ENCODE measurements at places on chromosomes 2 and 18.

DNA sequence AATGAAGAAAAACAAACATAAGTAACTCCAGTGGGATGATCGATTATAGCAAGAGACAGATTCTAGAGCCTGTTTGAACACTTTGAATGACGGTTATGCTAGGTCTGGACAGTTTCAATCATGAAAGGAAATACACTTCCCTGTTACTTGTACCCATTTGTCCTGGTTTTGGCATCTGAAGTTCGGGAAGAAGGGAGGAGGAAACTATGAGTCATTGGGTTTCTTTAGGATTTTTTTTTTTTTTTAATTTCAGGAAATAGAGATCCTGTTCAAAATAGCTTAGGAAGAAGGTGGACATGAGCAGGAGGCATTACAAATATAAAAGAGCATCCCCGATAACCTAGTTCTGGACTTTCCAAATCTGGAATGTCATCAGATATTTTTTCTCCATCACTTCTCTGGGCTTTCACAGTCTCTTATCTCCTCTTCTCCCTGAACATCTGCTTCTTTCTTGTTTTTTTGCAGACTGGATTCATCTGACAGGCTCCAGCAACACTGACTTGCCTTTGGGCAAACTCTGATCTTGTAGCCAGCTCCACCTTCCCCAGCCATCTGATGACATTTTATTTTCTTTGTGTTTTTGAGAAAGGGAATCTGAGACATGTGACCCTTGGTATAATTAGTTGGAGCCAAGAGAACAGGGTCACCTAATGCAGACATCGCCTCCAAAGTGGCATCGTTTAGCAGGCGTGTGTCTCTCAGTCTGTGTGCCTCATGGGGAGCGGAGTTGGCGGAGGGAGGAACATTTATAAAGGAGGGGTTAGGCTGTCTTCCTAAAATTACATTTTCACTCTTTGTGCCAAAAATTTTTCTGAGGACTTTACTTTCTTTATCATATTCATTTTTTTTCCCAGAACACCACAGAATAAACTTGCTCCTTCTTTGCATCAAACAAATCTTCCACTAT is 195.3 kb upstream of the EPHA4 start:
- DNase-seq, result no peak

DNA sequence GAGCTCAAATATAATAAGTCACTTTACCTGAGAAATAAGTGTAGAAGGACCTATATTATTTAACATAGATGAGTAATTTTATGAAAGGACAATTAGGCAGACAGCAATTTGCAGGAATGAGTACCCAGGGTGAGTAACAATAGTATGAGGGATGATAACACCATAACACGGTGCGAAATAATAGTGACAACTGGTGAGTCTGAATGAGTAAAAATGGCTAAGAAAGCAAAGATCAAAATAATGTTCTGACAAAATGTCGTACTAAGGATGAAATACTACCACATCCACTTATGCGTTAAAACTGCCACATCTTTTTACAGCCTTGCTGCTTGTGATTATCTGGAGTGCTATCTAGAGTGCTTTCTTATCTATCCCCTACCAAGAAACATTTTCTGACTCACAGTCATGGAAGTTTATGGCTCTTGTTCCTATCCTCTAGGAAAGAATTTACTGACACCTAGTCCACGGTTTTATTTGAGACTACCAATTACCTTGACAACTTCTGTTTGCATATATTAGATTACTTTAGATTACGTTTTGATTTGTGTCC is 929.7 kb downstream of the LRP1B start:
- no peak for DNase-seq

- DNase-seq, result no peak
These were observed 45.7 kb downstream of the ARL5A start for GRCh38 chr2:151782378-151783132.

DNA sequence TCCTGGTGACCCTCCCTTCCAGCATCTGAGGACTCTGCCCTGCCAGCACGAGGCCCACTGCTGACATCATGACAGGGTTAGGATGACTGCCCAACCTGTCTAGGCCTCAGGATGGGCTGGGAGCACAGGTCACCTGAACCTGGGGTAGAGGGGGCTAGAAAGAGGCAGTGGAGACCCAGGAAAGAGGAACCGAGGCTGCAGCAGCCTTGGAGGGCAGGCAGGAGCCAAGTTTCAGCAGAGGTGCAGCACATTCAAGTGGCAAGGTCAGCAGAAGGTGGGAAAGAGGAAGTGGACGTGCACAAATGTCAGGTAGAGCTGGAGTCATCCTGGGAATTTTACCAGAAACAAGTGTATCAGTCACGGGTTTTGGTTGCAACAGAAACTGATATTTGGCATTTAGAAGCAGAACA is 13.6 kb upstream of the RAB10 start:
- no peak for DNase-seq

GRCh38 chr2:12076810-12077209 is 330.4 kb downstream of the LPIN1 start:
- no peak for DNase-seq

DNA sequence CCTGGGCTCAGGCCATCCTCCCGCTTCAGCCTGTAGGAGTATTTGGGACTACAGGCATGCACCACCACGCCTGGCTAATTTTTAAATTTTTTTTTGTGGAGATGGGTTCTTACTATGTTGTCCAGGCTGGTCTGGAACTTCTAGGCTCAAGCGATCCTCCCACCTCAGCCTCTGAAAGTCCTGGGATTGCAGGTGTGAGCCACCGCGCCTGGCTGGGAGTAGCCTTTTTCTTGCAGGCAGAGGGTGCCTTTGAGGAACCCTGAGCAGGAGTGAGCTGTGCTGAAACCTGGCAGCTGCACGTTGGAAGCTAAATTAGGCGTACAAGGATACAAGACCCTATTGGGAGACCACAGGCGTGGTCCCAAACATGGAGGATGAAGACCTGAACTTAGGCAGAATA is 8.0 kb downstream of the CTDSP1 start:
- DNase-seq, result no peak

GRCh38 chr2:183564726-183565125 is 440.5 kb downstream of the NUP35 start:
- no peak for DNase-seq

GRCh38 chr18:12990641-12990966 is 558 bp upstream of the CEP192 start:
- no peak for DNase-seq

DNA sequence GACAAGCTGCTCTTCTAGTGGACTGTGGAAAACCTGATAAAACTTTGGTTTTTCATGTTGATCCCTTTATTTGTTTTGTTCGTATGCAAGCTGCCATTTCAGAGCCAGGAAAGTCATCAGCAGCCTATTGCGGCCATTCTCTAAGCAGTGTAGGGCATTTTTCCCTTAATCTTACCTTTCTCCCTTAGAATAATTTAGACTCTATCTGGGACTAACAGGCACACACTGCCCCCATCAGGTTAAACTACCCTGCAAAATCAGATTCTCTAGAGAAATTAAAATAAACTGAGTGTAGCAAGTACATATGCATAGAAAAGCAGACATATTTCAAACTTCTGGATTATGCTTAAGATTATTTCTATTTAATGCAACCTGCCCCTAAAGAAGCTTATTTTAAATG is 347.5 kb downstream of the METTL4 start:
- no peak for DNase-seq

- no peak for DNase-seq
These were observed 141.2 kb downstream of the PID1 start for GRCh38 chr2:229129738-229130371.

- no peak for DNase-seq
These were observed 83.9 kb upstream of the REV1 start for GRCh38 chr2:99573634-99574251.

GRCh38 chr2:85737961-85738360 is 15.8 kb upstream of the ATOH8 start:
- no peak for DNase-seq

DNA sequence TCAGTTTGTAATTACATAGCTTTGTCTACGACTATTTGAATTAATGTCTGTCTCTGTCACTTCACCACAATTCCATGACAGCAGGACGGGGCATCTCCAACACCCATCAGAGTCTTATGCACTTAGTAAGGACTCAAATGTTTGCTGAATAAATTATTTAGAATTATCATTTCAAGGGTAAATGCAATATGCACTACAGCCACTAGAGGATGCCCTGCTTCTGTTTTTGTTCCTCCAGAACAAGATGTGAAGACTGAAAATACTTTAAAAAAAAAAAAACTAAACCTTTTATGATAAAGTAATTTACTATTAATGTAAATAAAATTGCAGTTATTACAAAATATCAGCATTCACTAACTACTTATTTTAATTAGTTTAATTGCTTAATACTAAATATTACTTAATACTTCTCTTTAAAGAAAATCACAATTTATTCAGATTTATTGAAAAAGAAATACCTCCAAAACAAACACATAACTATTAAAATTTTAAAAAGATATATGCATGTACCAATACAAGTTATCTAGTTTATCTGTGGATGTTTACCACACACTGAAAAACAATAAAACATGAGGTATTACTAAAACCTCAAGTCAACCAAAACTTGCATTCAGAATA is 3.2 kb downstream of the PIGN start:
- DNase-seq, result no peak

GRCh38 chr2:83594241-83595120 is 864.6 kb downstream of the SUCLG1 start:
- DNase-seq, result no peak

GRCh38 chr2:112712465-112712864 is 8.4 kb upstream of the NT5DC4 start:
- DNase-seq, result no peak

DNA sequence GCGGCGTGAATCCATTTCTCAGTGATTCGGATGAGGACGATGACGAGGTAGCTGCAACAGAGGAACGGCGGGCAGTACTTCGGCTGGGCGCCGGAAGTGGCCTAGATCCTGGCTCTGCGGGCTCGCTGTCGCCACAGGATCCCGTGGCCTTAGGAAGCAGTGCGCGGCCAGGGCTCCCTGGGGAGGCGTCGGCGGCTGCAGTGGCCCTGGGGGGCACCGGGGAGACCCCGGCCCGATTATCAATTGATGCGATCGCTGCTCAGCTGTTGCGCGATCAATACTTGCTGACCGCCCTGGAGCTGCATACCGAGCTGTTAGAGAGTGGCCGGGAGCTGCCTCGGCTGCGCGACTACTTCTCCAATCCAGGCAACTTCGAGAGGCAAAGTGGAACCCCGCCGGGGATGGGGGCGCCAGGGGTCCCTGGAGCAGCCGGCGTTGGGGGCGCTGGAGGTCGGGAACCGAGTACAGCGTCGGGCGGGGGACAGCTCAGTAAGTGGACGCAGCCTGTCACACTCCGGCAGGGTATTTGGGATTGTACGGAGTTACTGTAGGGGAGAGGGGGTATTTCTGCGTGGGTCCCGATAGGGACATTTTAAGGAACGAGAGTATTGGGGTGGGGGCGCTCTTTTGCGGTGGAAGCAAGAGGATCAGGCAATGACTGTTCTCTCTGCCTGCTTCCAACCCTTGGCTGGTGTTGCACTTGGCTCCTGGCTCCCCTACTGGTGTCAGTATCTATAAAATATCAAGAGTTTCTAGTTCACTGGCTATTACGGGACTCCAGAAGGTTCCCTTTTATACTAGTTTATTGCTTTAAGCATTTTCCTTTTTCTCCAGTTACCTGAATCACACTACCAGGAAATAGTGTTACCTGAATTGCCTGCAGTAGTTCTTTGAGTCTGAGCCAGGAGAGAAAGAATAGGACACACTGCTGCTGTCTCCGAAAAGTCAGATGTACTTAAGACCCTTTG is 772 bp downstream of the RELCH start:
- peak; percentile 4 for DNase-seq

DNA sequence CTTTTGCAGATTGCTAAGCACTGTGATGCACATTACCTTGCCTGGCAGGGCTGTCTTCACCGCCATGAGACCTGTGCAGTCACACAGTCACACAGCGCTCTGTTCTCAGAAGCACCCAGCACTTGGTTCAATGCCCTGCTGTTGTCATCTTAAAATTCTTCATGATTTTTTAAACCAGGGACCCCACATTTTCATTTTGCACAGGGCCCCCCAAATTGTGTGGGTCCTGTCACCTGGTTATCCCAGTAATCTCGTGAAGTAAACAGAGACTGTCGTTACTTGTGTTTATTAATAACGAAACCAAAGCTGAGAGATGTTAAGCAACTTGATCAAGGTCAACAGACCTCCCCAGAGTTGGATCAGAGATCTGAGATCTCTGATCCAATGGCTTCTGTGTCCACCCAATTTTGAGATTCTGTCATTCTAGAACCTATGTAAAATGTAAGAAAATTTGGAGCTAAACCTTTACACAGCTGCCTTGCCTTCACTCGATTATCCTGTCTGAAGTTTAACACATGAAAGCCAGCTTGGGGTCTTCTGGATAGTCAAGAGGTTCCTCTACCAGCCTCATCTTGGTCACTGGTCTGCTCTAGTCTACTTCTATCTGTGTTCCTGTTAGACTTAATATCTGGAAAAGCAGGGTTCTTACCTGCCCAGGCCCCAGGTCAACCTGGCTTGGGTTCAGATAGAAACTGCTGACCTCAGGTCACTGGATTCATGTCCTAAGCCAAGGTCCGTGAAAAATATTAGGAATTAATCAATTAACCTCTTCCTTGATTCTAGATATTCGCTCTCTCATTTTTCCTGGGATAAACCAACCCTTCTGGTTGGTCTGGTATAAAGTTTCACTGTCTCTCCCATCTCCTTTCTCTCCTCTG is 13.7 kb upstream of the TTC39C start:
- DNase-seq, result no peak

DNA sequence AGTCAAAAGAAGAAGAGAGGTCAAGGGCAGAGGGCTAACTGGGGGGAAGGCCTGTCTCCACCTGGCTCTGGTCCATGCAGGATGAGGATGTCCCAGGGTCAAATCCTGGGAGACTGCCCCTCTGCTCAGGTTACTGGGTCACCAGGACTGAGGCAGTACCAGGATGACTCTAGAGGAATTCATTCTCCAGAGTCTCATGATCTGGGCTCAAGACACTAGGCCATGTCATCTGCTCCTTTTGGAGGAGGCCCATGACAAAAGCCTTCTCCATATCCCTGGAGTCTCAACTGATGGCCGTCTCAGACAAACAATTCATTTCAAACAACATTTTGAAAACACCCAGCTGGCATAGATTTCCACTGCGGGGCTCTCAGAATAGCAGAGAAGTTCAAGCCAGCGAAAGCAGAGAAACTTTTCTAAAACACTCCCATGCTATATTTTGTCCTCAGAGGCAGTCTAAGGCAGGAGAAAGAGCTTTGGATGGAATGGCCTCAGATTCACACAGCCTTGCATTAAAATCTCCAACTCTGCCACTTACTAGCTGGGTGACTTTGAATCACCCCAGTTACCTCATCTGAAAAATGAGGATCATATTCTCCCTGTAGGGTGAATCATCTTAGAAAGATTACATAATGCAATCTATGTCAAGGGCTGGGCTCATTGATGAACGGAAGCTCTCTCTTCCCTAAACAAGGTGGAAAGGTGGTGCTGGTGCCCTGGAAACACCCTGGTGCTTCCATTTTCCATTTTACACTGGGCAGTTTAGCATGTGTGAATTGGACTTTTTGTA is 48.8 kb upstream of the LCLAT1 start:
- no peak for DNase-seq

DNA sequence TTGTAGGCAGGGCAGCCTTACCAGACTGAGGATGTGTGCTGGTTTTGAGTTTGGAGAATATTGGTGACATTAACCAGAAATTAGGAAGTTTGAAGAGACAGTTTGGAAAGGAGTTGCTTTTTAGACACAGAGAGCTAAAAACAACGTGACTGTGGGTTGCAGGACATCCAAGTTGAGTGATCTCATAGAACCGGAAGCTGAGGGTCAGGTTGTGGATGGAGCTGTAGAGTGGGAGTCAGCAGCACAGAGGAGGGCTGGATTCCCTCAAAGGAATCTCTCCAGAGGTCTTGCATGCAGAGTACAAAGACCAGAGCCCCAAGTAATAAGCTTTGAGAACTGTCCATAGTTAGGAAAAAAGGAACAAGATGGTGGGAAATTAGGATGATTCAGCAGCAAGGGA is 9.3 kb downstream of the MAPRE3 start:
- DNase-seq, result no peak

Data from activated T-helper 1 cell treated with anti-CD3 and anti-CD28 coated beads, Interleukin-2, amount 50 U/mL, for 16 hours (primary cell).